ENCODE measurements at places on chromosomes 13 and 19.

DNA sequence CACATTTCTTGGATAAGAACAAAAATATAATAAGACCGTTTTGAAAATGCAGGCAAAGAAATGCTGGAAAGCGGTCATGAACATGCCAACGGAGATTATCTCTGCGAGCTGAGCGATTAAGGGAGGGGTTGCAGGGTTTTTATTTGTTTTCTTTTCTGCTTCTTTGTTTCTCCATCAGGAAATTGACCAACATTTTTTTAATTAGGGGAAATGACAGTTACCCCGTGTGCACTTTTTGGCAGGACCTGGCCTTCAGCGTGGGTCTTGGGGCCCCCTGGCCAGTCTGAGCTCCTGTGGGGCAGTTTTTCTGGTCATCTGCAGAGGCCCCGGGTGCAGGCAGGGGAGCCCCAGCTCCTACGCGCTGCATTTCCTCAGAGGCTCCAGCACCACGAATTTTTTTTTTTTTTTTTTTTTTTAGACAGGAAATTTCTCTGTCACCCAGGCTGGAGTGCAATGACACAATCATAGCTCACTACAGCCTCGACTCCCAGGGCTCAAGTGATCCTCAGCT, 31.3 kb upstream of the HOMER3 start:
- peak; percentile 66 for DNase-seq

GRCh38 chr13:110318920-110319319, 11.8 kb downstream of the COL4A2 start:
- no peak for DNase-seq

DNA sequence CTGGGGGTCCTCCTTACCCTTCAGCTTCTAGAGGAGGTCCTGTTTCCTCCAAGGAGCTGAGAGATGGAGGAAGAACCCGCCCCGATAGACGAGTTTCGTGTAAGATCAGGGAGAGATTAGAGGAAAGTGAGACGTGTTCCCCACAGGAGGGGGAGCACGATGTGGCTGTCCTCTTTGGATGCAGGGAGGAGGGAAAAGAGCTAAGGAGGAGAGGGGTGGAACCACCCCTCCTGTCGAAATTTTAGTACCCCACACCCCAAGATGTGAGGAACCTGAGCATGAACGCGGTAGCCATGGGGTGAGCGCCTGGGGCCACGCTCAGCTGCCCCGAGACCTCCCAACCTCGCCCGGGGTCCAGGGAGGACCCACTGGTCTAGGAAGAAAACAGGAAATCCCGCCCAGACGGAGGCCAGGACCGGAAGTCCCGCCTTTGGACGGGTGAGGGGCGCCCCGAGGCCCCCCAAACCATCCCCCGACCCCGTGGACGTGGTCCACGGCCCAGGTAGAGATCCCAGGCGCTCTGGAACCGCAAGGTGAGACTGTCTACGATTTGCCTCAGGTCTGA, 1.2 kb downstream of the AKT1S1 start:
- peak; percentile 49 for DNase-seq

GRCh38 chr19:11506101-11506555, 489 bp upstream of the ZNF653 start:
- DNase-seq, result no peak

DNA sequence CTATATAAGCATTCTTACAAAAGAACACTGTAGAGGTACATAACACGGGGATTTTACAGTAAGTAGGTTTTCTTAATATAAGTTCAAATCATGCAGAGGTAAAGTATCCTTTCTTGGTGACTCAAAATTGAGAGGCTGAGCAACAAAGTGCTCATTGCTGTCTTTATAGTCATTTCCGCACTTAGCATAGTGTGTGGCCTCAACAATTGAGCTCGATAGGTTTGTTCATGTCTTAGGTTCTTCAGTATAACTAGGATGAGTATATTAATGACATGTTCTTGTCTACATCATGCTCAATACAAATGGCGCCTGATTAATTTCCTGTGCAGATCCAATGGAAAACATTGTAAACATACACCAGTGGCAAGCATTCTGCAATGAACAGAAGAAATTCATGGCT, 1.4 kb downstream of the WDFY2 start:
- DNase-seq, result no peak

GRCh38 chr19:12754465-12755196, 3.0 kb downstream of the BEST2 start:
- no peak for DNase-seq

- no peak for DNase-seq
These were observed 299.1 kb upstream of the OBI1 start for GRCh38 chr13:78958006-78958405.

DNA sequence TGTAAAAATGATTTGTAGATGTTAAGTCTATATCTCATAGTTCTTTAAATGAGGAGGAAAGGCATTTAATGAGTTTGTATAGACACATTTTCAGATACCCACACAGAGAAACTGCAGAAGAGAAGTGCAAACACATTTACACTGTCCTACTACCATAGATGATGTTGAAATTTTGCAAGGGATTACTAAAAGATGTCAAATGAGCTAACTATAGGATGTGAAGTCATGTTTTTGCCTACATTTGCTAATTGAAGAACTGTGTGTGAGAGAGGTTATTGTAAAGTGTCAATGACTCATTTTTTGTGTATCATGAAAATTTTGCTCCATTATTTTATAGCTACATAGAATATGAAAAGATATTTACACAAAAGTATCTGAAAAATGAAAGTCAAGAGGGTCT, 178.9 kb downstream of the ITGBL1 start:
- peak; percentile 51 for DNase-seq

GRCh38 chr13:112558696-112559418, 29.1 kb downstream of the TUBGCP3 start:
- DNase-seq, result no peak

- DNase-seq, result peak; percentile 4
These were observed 1.7 kb downstream of the KLF5 start for GRCh38 chr13:73060251-73061160.
